ENCODE measurements at places on chromosomes 12 and 14.

DNA sequence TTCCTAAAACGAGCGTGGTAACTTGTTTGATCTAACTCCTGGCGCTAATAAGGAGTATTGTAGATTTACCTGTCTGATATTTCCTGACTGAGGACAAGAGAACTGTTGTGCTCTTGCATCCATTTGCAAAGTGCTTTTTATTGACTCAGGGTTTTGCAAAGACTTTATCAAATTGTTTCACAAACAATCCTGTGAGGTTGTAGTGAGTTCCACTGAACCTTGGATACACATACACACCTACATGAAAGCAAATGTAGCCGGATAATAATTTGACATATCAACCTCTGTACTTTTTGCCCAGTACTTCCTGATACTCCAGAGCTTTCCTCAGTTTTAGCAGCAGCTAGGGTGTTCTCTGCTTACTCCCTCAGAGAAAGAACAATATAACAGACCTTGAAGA lies 6.7 kb upstream of the PTGER2 start:
- DNase-seq = no peak

DNA sequence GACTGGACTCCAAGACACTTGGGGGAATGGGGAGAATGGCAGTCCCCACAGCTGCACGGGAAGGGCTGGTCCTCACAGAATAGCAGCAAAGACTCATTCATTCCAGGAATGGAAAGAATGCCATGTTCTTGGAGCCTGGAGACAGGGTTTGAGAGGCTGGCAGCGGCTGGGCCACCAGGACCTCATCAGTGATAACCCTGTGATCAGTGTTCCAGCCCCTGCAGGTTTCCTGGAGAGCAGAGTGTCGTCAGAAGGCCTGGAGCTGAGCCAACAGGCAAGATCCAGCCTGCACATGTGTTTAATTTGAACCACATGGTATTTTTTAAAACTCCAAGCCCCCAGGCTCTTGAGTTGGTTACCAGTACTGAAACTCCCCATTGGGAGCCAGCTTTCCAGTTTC lies 11.3 kb downstream of the BDKRB1 start:
- no peak for DNase-seq

GRCh38 chr12:89873745-89874144 lies 165.1 kb upstream of the ATP2B1 start:
- peak; percentile 40 for DNase-seq

DNA sequence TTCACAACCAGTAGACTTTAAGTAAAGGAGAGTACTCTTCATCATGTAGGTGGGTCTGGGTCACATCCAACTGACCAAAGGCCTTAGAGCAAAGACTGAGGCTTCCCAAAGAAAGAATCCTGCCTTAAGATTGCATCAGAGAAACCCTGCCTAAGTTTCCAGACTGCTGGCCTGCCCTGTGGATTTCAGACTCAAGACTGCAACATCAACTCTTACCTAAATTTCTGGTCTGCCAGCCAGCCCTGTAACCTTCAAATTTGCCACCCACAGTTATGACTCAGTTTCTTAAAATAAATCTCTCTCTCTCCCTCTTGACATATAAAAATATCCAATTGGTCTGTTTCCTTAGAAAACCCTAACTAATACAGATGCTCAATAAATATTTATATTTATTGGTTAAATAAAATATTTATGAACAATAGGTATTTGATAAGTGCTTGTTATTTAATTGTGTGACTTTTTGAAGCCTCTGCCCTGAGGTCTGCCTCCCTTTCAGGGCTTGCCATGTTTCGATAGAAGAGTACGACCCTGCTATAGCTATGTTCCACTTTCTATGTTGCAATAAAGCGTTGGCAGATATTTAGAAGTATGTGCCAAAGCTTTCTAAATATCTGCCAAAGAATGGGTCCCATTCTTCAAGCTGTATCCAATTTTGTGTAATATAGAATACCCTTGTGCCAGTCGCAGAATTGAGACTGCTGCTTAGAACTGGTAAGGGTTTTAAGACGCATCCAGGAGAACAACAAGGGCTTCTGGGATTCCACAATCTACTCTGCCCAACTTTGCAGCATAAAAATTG lies 65.7 kb downstream of the TMEM30B start:
- no peak for DNase-seq

- DNase-seq = no peak
These were observed 6.0 kb downstream of the LTB4R start for GRCh38 chr14:24317141-24317928.

GRCh38 chr12:95648990-95649791 lies 97.9 kb upstream of the USP44 start:
- DNase-seq = no peak

DNA sequence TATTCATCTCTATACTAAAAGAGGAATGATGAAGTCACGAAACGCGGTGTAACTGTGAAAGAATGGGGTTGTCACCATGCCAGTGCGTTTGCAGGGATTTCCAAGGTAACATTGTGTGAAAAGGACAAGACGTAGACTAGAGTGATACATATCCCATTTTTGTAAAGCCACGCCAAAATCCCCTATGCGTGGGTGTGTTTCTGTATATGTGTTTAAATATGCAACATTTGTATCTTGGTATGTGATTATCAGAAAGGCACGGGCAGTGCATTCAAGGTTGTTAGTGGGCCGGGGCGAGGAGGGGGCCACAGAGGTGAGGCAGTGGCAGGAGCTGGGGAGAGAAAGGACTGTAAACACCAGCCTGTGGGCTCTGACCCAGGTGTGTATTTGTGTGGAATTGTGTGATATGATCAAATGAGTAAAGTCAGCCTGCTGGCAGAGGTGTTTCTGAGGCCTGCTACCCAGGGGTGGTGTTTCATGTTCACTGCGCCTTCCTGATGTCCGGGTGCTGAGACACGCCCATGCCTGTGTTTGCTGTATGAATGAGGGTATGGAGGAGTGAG lies 137.8 kb downstream of the ADGRD1 start:
- no peak for DNase-seq

Data from caudate nucleus (tissue), 63 donors.